SK-N-SH treated with all-trans-retinoic acid at 6 μM for 48 hours (cell line): ENCODE measurements at places on chromosomes 5 and 9.
A peak's percentile ranks its signal among the peaks of the same experiment; 100 is the strongest.

- peak; percentile 80 for ATAC-seq
Observed at GRCh38 chr9:134293611-134294152, 32.6 kb upstream of the RXRA start.

DNA sequence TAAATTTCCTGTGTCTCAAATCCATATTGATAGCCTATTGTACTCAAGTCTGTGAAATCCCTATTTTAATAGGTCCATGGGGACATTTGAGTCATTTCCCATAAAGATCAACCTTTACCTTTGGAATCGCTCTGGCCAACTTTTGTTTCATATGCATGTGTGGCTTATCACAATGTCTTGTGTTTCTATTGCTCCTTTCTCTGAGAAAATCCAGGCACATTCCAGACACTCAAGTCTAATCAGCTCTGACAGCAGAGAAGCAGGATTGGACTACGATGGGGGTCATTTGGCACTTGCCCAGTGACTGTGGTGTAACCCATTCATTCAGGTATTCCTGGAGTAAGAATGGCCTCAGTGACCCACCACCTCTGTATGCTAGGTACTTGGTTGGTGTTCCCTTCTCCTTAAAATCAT, 48.4 kb downstream of the ACTBL2 start:
- peak; percentile 84 for ATAC-seq

DNA sequence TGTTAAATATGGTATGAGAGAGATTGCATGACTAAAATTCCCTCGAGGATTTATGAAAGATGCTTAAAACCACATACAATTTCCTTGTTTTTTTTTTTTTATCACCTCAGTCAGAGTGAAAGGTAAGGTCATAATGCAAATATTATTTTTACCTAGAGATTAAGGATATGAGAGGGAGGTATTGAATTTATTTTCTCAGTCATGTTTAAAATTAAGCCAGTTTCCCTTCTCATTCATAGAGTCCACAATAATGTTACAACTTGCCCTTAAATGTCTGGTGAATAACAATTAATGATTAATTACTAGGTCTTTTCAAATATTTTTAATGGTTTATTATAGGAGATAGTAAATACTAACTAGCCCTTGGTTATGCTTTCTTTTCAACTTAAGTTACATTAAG, 144.9 kb upstream of the HAPLN1 start:
- ATAC-seq, result no peak

DNA sequence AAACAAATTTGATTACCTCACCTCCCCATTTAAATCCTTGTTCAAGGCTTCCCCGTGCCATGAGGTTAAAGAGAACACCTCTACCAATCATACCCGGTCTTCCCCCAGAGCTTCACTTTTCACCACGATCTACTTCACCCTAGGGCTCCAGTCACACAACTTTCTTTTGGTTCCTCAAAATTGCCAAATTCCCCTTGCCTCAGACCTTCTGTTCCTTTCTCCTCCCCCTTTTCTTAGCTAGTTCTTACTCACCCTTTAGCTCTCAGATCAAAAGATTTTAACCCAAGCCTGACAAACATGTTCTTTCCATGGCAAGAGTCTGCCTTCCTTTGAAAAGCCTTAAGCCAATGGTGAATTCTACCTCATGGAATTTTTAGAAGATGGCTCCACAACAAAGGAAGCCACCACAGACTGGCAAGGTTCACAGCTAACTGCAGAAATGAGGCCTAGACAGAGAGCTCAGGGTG, 56.7 kb downstream of the MAPKAP1 start:
- ATAC-seq, result no peak

GRCh38 chr5:178069909-178070308, 43.4 kb upstream of the N4BP3 start:
- peak; percentile 50; the same call in 1 of the 3 replicates for ATAC-seq

GRCh38 chr5:96627792-96628398, 34.3 kb upstream of the CAST start:
- ATAC-seq, result no peak

- ATAC-seq, result peak; percentile 80
Observed at GRCh38 chr5:169933127-169933526, 47.2 kb downstream of the INSYN2B start.

- ATAC-seq, result no peak
Observed at GRCh38 chr5:168312606-168313295, 21.3 kb downstream of the WWC1 start.

- ATAC-seq, result peak; percentile 35; the same call in 2 of the 3 replicates
Observed at GRCh38 chr5:171614971-171615653, 170.5 kb upstream of the SMIM23 start.

DNA sequence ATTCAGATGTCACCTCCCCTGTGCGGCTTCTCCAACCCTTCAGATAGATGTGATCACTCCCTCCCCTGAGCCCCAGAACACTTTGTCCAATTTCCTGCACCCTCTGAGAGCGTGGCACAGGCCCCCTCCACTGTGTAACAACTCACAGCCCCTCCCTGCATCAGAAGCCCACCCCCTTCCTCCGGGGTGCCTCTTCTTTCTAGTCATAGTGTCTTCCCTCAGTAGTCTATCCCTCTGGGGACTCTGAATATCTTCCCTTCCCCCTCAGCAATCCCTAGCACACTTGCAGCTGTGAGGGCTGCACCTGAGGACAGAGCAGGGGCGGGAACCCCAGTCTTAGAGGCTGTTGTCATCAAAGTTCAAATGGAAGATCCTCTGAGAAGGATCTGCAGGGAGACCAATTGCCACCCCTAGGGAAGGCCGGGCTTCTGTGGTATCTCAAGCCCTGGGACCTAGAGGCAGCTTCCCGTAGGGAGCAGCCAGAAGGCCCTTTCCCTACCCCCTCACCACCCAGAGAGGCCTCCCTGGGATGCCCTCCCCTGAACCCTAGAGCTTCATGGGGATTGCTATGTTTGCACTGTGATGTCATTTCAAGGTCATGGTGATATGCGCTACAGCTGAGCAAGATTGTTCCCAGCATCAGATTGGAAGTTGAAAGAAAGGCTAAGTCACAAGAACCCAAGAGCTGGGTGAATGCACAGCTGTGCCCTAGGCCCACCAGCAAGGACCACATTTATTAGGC, 70.7 kb downstream of the THBS4 start:
- no peak for ATAC-seq

DNA sequence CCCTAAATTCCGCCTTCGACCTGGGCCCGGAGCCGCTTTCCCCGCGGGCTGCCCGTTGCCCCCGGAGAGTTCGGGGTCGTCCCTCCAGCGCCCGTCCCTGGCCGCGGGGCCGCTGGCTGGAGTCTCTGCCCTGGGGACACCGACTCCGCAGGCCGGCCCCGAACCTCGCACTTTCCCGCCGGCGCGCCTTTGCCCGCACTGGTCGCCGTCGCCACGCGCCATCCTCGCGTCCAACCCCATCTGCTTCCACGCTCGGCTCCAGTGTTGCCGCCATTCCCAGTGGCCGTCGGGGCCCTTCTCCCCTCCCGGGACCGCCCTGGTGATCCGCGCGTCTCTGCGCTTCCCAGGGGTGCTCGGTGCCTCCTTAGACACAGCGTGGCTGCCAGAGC, 11.0 kb downstream of the LHX3 start:
- no peak for ATAC-seq

DNA sequence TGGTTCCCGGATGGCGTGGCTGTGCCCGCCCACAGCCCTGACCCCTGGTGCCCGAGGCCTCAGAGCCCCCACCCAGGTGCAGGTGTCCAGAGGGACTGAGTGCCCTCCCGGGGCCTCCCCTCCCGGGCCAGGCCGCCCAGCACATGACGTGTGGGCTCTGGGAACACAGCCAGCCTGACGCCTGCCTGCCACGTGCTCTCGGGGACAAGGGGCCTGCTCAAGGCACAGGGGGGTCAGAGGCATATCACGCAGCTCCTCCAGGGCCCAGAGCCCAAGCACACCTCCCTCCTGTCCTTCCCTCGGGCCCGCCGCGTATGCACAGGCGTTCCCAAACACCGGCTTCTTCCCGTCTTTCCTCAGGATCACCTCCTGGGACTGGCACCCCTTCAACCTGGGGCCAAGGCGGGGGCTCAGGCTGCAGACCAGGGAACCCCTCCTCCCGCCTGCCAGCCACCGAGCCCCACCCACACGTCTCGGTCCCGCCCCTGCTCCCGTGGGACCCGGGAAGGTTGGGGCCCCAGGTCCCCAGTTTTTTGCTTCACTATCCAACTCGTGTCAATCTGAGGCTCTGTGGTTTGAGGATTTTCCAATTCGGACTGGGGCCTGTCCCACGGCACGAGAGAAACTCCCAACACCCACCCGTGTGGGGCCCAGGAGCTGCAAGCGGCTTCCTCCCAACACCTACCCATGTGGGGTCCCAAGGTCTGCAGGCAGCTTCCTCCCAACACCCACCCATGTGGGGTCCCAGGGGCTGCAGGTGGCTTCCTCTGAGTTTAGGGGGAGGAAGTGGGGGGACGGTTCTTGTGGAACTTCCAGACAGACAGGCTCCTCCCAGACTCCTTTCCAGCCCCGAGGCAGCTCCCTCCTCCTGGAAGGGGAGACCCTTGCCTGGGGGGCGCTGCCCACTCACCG, 1.5 kb downstream of the LCN10 start:
- ATAC-seq, result no peak

DNA sequence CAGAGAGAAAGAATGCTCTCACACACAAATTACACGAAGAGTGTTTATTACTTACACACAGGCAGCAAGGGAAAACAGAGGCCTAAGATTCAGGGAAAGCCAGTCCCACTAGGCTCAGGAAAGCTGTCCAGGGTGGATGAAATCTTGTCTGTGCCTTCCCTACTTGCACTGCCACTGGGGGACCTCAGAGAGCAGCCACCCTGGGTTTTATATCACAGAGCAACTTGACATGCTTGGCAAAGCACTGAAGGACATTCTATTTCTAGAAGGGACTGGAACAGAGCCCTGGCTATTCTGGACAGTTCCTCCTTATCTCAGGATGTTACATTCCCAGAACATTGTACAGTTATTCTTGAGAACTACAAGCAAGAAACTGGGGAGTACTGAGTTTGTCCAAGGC, 7.5 kb upstream of the PRSS3 start:
- ATAC-seq, result no peak

DNA sequence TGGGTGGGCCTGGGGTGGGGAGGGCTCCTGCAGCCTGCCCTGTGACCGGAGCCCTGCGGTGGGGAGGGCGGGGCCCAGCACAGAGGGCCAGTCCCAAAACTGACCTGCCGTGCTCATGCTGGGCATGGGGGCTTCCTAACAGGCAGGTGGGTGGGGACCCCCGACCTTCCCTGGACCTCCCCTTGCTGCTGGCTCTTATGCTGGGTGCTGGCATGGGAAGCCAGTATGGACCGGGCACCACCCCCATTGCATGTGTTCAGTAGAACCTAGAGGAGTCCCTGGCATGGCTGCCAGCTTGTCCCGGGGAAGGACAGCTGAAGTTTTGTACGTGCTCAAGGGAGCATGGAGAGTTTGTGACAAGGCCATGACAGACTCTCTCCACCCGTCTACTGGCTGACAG, 37.1 kb downstream of the WNK2 start:
- ATAC-seq, result no peak

GRCh38 chr9:99833735-99834134, 12.1 kb downstream of the NR4A3 start:
- ATAC-seq, result no peak

- ATAC-seq, result no peak
Observed at GRCh38 chr9:447230-448025, 232.8 kb downstream of the DOCK8 start.
